ENCODE measurements at places on chromosomes 5 and 9. TPM values are rescaled to one million over a fixed set of nuclear protein-coding genes. Genes with fewer than 3 reads are reported as not detected.

DNA sequence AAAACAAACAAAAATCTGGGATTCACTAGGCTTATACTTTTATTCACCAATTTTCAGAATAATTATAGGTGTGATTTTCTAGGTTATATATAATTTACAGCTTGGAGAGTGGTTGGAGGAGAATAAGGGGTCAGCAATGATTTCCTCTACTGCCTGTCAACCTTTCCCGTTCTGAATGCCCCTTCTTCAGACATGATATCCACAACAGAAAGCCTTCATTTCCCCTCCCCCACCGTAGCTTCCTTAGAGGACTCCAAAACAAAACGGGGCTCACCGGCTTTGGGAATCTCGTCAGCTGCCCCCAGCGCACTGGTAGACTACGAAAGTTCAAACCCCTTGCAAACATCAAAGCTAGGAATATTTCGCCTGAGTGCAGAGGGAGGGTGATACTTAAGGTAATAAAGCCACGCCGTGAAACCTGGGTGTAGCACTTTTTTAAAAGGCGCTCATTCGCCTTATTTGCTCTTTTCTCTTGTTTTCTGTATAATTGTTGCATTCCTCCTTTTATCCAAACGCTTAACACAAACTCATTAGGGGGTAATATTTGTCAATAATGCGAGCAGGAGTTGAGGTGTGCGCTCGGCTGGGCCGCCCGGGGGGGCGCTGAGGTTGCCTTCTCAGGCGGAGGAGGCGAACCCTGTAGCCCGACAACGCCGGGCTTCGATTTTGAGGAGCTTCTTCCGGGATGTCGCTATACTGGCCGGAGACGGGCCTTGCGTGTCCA, 2.4 kb downstream of the OTP start:
- no peak for DNase-seq

GRCh38 chr9:89619424-89620138, 14.8 kb downstream of the GADD45G start:
- DNase-seq, result peak; percentile 61

GRCh38 chr5:125409234-125409860, 662.9 kb upstream of the ZNF608 start:
- DNase-seq, result no peak

The LEAP2 gene
- total RNA-seq, result 1.2 TPM

- DNase-seq, result no peak
These were observed 76.2 kb upstream of the SPIN1 start for GRCh38 chr9:88312045-88312444.

The IL3 gene
- total RNA-seq, result not detected

DNA sequence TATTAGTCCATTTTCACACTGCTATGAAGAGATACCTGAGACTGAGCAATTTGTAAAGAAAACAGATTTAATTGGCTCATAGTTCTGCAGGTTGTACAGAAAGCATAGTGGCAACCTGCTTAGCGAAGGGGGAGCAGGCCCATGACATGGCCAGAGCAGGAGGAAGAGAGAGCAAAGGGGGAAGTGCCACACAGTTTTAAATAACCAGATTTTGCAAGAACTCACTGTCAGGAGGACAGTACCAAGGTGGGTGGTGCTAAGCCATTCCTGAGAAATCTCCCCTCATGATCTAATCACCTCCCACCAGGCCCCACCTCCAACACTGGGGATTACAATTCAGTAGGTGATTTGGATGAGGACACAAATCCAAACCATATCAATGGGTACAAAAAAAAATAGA, 16.8 kb upstream of the PCSK5 start:
- DNase-seq, result no peak

DNA sequence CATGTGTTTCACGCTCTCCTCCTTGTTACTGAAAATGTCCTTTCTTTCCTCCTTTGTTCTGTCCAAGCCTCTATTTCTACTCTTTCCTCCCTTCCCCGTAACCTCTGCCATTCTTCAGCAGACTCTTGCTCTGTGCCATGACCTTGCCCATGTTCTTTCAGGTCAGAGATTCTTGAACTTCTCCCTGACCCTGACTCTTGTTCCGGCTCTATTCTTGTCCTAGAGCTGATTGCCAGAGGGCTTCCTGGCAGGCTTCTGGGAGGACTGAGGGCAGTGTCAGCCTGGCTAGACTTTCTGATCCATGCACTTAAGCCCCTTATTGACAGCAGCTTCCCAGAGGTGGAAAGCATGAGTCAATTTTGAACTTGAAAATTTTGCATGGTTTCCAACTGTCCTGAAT, 174.2 kb downstream of the TMEM161B start:
- DNase-seq, result no peak

The PCDHGA2 gene
- total RNA-seq, result 0.12 TPM

- DNase-seq, result no peak
These were observed 50.4 kb downstream of the MAST4 start for GRCh38 chr5:66646570-66646969.

- DNase-seq, result no peak
These were observed 626.0 kb upstream of the ADAMTS16 start for GRCh38 chr5:4514067-4514648.

DNA sequence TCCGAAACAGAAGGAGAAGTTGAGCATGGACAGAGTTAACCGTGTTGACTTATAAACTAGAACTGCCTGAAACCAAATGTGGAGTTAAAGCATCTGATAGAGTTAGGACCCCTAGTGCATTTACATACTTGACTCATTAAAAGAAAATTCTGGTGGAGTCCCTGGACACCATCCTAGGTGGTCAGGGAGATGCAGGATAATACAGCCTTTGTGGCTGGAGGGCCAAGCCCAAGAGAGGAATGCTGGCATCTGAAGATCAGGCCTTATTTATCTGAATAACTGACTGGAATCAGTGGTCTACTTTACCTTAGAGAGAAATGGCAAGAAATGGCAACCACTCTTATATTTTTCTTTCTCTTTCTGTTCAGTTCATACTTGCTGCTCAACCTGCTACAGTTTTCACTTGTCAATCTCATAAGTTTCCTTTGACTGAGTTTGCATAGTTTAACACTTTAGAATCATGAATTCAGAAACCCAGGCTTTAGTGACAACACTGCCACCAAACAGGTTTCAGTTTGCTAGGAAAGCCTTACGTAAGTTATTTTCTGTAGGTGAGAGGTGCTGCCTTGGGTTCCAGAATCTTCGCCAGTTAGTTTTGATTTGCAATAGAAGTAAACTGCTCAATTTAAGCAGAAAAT, 10.2 kb downstream of the CMYA5 start:
- DNase-seq, result no peak

The PCDHB16 gene
- total RNA-seq, result 12.1 TPM

DNA sequence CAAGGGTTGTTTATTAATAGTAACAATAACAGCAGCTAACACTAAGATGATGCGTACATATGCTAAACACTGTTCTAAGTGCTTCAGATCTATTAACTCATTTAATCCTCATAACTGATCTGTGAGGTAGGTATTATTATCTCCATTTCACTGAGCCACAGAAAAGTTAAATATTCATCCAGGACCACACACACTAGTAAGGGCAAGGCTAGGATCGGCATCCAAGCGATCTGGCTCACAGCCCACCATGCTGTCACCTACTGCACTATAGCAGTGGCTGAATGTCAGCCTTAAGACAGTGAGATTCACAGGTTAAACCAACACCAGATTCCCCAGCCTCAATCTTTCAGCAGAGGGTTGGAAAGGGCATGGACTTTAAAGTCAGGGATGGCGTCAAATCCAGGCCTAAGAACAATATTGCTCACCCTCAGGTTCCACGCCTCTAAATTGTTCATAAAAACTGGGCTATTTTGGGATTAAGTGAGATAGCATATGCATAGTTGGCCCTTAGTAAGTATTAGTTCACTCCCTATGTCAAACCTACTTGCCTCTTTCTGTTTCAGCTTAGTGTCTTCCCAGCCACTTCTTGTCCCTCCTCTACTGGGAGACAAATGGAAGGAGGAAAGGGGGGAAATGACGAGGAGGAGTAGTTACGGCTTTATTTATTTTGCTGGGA, 150.8 kb downstream of the MAPKAP1 start:
- DNase-seq, result no peak

DNA sequence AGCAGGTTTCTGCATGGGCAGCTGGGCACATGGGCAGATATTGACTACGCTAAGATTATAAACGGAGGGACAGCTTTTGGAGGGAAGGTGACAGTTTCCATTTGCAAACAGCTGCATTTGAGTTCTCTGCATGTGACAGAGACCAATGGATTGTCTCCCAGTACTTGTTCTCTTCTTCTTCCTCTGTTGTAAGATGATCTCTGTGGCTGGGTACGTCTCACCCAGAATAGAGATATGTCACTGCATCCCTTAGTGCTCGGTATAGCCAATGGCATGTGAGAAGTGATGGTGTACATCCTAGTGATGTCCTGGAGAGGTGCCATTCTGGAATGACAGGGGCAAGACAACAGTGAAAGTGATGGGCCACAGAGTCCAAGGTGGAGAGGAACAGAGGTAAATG, 171.3 kb downstream of the CFAP90 start:
- DNase-seq, result no peak

The CXCL14 gene
- total RNA-seq, result 0.20 TPM

DNA sequence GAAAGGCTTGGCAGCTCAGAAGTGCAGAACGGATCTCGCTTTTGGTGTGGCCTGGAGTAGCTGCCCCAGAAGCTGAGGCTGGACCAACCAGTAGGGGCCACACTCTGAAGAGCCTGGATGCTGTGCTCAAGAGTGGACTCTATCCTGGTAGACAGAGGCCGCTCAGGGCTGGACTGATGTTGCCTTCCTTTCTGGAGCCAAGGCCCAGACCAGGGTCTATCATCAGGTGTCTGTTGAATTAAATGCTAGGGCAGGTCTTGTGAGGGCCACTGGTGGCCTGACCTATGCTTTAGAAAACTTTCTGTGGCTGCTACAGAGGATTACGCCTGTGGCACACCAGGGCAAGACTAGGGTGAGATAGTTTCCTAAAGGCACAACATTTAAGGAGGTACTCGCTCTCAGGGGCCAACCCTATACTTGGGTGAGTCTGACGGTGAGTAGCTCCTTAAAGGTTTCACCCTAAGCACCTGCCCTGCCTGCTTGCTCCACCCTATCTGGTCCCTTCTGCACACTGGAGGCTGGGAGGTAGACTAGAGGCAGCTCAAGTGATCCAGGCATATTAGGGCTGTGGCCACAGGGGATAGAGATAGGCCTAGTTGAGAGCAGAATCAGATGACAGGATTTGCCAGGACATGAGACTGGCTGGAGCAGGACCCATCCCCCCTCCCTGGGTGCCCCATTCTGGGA, 9.8 kb upstream of the IRF1 start:
- DNase-seq, result peak; percentile 48

The SV2C gene
- not detected for total RNA-seq

Data from endodermal cell (in vitro differentiated cells).